NCI-H1436 treated with DMSO at 0.1 percent for 48 hours (cell line): ENCODE measurements at places on chromosomes 12 and 14.

DNA sequence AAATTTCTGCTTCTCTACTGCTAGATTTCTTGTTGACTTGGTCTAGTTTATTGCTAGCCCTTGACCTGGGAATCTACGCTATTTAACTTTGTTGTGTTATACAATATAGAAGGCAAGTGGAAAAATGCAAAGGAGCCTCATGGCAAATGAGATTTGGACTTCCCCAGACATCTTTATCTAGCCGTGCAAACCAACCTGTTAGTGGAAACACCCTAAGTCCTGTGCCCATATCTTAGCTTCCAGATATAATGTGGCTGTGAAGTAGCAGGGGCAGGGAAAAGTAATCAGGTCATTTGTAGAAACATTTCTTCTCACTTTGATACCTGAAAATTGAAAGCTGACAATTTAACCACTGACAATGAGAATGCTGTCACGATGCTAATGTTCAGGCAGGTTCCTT lies 90.7 kb upstream of the ATP2B1 start:
- DNase-seq, result no peak

- DNase-seq, result no peak
These were observed 20.4 kb downstream of the CCDC88C start for GRCh38 chr14:91396959-91397815.

DNA sequence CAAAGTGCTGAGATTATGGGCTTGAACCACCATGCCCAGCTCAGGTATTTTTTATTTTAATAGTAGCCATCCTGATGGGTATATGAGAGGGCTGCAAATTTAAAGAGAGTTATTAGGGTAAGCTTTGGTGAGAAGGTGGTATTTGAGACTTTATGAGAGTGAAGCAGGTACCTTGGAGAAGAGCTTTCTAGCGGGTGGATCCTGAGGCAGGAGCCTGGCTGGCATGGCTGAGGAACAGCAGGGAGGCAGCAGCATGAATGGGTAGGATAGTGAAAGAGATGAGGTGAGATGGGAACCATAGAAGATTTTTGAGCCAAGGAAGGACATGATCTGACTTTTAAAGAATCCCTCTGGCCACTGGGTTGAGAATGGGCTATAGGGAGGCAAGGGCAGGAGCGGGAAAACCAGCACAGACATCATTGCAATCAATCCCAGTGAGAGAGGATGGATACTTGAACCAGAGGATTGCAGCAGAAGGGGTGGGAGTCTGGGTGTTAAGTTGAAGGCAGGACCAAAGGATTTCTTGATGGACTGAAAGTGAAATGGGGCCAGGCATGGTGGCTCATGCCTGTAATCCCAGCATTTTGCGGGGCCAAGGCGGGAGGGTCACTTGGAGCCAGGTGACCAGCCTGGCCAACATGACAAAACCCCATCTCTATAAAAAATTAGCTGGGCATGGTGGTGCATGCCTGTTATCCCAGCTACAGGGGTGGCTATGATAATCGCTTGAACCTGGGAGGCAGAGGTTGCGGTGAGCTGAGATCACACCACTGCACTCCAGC lies 5.7 kb downstream of the SVOP start:
- DNase-seq, result no peak

- DNase-seq, result no peak
These were observed 20.2 kb downstream of the P2RX2 start for GRCh38 chr12:132638541-132639408.

GRCh38 chr12:19415563-19415962 lies 23.7 kb upstream of the AEBP2 start:
- DNase-seq, result no peak

DNA sequence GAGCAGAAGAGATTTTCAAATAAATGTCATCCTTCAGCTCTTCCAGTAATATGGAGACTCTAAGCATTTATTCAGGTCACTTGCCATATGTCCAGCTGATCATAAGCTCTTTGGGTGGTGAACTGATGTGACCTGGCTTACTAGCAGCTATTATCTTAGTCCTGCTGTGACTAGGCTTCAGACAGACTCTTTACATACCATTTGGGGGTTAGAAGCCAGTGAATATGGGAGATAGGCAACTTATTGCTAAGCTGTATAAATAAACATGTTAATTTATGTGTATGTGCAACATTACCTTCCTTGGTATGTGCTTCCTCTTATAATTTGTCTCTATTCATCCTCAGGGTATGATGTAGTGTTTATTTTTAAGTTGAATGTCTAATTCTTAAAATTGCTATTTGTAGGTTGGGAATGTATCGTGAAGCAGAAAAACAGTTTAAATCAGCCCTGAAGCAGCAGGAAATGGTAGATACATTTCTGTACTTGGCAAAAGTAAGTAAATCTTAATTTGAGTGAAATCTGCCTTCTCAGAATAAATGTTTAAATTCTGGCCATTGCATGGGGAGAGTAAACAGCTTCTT lies 32.4 kb downstream of the TTC8 start:
- DNase-seq, result no peak

GRCh38 chr12:75507086-75507485 lies 4.3 kb downstream of the KRR1 start:
- DNase-seq, result no peak

DNA sequence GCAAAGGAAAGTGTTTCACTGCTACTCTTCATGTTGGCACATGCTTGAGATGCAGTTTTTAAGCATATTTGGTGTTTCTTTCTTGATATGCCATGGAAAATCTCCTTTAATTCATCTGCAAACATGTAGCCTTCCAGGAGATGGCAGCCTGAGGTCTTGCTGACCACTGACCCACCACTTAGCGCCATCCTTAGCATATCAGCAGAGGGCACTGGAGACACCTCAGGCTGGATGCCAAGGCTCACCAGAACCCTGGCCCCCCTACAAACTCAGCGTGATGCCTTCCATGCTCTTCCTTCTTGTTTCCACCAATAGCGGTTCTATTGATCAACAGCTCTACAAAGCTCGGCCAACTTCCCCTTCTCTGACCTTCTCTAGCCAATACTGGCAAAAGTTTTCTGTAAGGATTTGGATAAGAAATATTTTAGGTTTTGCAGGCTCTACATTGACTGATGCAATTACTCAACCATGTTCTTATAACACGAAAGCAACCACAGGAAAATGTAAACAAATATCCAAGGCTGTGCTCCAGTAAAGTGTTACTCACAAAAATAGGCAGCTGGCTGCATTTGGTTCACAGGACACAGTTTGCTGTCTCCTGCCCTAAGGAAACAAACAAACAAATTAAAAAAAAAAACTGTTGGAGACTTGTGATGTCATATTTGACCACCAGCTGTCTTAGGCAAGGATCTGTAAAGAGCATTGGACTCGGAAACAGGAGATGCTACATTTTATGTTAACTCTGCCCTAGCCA lies 209.7 kb downstream of the SLC15A4 start:
- DNase-seq, result no peak
